ENCODE measurements at places on chromosomes 1 and 21.

DNA sequence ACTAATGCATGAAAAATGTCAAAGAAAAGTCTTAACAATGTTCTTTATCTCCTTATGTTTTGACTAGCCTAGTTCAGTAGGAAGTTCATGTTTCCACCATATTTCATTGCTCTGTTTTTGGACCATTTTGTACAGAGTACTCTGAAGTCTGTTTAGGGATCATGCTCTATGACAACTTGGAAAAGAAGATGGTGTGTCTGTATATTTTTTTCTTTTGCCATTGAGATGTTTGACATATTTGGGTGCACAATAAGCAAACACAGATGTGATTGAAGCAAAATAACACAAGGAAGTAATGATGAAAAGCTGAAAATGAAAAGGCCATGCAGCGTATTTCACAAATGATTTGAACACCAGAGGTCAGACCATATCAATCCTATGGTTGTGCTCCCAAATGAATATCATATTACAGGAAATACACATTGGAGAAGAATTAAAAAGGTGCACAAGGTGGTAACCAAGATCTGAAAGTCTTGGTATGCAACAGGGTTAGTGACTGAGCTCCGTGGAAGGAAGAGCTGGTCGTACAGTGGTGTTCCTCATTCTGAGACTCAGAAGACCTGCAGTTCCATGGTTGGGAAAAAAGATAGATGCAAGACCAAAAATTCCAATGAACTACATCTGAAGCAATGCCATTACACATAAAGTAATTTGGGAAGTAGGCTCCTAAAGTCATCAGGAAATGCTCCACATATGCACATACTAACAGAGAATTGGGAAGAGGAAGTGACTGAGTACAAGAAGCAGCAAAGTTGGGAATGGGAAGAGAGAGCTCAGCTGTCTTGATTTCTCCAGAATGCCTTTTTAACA lies 463.5 kb downstream of the LMO4 start:
- no peak for DNase-seq

DNA sequence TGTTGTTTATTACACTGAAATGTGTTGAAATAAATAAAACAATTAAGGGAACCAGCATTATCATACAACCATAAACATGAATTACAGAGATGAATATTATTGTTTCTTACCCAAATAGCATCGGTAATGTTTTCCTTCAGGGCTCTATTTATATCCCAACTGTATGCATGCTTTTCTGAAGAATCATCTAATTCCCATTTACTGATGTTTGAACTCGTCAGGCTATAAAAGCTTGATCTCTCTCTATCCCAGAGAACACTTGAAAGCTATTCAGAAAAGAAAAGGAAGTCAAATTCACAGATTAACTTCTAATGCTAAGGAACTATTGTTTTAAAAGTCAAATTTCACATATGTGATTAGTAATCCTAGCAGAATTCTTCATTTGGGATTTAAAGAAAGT lies 12.4 kb downstream of the NUP133 start:
- no peak for DNase-seq

DNA sequence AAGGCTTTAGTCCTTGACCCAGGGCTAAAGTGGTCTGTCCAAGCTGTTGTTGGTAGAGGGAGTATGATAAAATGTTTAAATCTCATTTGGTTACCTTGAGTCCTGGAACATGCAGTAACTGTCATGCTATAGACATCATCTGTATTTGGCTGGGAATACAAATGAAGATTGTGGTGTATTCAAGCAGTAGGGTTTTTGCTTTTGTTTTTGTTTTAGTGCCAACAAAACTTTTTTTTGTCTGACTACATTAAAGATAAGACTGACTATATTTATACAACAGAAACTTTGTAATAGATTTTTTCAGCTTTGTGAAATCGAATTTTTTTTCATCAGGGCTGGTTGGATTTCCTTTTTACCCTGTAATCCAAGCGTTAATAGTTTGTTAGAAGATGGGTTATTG lies 7.4 kb upstream of the SARS1 start:
- no peak for DNase-seq

- DNase-seq = no peak
These were observed 21.5 kb upstream of the TTC39A start for GRCh38 chr1:51351907-51352306.

DNA sequence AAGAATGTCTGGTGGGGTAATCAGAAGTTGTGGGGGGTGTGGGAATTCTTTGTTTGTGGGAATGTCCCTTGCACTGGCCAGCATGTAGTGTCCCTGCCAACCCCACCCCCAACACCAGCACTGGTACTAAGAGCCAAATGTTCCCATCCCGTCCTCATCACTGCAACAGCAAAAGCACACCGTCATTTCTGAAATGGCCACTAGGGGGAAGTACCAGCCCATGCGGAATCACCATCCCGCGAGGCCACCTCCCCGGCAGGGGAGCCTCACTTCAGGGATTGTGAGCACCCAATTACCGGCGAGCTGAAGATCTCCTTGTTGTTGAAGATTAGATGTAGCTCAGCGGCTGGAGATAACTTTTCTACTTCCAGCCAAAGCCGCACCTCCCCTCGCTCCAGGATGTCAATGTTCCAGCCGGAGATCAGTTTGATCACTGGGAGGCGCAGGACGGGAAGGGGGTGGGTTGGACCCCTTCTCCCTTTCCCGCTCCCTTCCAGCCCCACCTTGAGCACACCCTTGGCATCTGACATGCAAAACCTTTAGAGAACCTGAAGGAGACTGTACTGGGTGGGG lies 41.0 kb downstream of the MYOM3 start:
- DNase-seq = peak; percentile 70

DNA sequence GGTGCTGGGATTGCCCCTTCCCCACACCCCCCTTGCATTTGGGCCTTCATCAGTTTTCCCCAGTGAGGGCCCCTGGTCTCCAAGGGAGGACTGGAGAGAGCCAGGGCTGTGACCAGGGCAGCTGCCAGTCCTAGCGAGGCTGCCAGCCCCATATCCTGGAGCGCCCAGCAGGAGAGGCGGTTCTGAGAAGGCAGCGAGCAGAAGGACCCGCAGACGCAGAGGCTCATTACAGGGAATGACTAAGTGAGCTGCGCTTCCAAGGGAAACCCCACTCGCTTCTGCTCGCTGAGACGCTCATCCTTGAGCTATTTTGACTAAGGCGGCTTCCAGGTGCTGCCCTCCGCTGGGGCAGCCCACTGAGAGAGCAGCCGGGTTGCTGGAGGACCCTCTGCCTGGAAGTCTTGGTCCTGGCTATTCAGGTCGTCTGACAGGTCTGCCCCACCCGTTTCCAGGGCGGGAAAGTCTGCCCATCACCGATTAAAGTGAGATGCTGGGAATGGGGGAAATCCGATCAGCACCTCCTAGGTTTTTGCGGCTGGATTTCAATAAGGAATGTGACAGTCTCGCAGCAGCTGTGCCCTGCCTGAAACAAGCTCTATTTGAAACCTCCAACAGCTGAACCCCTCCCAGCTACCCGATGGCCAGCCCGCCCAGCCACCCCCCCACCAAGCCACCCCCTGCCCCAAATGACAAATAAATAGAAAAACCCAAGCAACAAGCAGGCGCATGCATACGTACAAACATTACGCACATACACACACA lies 2.8 kb downstream of the KCNN3 start:
- DNase-seq = peak; percentile 59

DNA sequence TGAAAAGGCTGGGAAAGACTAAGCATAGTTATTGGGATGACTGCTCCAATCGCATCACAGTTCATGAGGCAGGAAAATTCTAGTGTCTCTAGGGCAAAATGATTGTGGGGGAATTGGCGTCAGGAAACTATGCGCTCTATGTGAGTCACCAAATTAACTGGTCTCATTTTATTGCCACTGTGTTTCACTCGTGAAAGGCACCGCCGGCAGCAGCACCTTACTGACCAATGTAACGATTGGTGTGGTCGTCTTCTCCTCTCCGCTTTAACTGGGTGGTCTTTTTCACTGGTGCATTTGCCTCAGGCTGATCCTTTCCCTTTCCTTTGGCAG lies 83.5 kb downstream of the SPAG17 start:
- peak; percentile 81 for DNase-seq
